ENCODE measurements at places on chromosomes 12 and 14. TPM values are rescaled to one million over a fixed set of nuclear protein-coding genes. Genes with fewer than 3 reads are reported as not detected.

DNA sequence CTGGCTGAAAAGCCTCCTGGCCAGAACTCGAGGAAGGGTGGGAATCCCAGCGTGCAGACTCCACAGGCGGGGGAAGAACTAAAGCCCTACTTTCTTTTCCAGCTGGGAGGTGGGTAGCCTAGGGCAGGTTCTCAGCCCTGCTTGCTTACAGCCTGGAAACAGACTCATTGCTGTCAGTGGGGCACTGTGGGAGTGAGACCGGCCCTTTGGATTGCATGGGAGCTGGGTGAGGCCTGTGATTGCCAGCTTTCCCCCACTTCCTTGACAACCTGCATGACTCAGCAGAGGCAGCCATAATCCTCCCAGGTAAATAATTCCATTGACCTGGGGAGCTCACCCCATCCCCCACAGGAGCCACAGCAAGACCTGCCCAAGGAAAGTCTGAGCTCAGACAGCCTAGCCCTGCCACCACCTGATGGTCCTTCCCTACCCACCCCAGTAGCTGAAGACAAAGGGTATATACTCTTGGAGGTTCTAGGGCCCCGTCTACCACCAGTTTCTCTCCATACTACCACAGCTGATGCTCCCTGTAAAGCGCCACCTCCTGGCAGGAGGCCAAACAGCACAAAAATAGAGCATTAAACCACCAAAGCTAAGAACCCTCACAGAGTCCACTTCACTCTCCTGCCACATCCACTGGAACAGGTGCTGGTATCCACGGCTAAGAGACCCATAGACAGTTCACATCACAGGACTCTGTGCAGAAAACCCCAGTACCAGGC is 294.1 kb downstream of the SEC23A start:
- H3K4me3 ChIP-seq: no peak overlapping the region
- H3K27me3 ChIP-seq: no peaks in the 10 kb centered on the region
- DNase-seq: peak; percentile 20
- H3K27ac ChIP-seq: no peak overlapping the region

- no peak overlapping the region for H3K27ac ChIP-seq
- peaks cover 40% of the 10 kb centered on the region for H3K36me3 ChIP-seq
- H3K4me3 ChIP-seq: no peak overlapping the region
Measured at GRCh38 chr12:89436062-89436461, 83.8 kb upstream of the DUSP6 start.

- no peaks in the 10 kb centered on the region for H3K4me1 ChIP-seq
- no peak for DNase-seq
- H3K27ac ChIP-seq: no peak overlapping the region
- H3K36me3 ChIP-seq: no peaks in the 10 kb centered on the region
- H3K27me3 ChIP-seq: peaks cover 13% of the 10 kb centered on the region
Measured at GRCh38 chr12:10184261-10184843, 5.5 kb downstream of the TMEM52B start.

DNA sequence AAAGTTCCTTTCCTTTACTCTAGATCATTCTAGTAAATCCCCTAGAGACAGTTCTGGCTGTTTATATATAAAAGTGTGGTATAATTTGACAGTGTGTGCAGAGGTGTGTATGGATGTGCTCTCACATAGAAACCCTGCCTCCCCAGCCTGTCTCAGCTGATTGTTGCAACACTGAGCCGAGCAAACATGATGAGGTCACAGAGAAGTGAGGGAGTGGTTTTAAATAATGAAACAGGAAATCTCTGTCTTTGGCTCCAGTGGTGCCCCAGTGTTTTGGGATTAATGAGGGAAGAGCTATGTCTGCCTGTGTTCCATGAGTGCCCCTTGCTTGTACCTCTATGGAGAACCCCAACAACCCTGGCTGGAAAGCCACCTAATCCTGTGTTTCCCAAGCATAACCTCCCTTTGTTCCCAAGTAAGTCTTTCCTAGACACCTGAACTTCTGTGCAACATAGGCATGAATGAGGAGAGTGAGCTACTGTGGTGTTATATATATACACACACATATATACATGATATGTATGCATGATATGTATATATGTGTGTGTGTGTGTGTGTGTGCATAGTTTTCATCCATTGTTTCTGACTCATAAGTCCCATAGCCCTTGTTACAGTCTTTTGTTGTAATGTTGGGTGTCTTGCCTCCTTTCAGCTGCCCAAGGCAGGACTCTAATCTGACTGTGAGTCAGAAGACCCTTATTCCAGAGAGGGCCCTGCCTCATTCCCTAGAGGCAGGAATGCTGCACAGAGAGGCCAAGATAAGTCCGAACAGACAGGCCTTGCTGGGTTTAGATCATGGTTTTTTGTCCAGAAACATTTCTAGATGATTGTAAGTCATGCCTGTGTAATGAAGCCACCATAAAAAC is 18.0 kb downstream of the TRAF3 start:
- H3K4me1 ChIP-seq: peaks cover 52% of the 10 kb centered on the region
- DNase-seq: peak; percentile 59
- peaks cover 42% of the 10 kb centered on the region for H3K36me3 ChIP-seq
- peak overlapping the region; percentile 76 for H3K27ac ChIP-seq

DNA sequence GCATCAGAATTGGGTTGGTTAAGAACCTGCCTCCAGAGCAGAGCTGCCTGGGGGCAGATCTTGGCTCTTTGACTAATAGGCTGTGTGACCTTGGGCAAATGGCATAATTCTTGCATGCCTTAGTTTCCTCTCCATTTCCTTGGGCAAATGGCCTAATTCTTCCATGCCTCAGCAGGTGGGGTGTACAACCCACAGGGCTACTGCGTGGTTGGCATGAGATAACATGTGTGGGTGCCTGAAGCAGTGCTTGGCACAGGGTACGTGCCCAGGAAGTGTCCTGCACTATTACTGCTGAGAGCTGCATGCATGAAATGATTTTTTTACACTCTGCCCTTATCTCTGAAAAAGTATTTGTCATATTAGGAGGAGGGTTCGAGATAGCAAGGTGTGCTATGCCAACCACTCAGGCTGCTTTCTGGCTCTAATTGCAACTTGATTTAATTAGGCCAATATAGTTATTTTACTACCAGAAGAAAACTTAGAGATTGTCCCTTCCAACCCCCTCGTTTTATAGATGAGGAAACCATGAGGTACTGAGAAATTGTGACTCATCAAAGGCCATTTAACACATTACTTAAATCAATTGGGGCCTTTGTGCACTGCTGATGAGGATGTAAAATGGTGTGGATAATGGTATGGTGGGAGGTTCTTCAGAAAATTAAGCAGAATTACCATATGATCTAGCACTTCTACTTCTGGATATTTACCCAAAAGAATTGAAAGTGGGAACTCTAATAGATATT is 161.6 kb upstream of the HIF1A start:
- H3K27me3 ChIP-seq: no peaks in the 10 kb centered on the region
- peak; percentile 44 for DNase-seq
- H3K36me3 ChIP-seq: peaks cover 84% of the 10 kb centered on the region
- H3K4me1 ChIP-seq: peaks cover 93% of the 10 kb centered on the region

GRCh38 chr14:100381395-100382105 is 58.4 kb downstream of the SLC25A47 start:
- peaks cover 23% of the 10 kb centered on the region for H3K4me1 ChIP-seq
- no peak overlapping the region for H3K4me3 ChIP-seq
- no peak for DNase-seq
- H3K27me3 ChIP-seq: no peaks in the 10 kb centered on the region
- no peak overlapping the region for H3K27ac ChIP-seq

DNA sequence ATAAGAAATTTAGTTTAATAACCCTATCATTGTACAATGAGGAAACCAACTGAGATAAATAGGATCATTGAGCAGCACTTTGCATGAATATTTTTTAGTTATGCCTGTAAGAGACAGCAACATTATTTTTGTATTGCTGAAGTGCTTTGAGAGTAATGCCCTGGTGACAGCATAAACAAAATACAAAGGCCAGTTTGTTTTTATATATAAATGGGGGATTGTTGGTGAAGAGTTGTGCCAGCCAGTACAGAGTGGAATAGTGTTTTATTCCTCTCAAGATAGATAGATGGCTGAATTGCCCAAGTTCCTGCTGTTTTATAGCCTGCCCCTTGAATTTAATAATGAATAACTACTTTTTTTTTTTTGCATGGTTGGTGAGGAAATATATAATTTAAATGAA is 101.8 kb downstream of the CNTN1 start:
- H3K4me1 ChIP-seq: no peaks in the 10 kb centered on the region
- H3K27ac ChIP-seq: no peak overlapping the region
- no peaks in the 10 kb centered on the region for H3K36me3 ChIP-seq
- H3K27me3 ChIP-seq: no peaks in the 10 kb centered on the region

Gene TEP1
- 25.3 TPM for total RNA-seq

Gene CAPZA3
- not detected for total RNA-seq

Gene CACNB3
- total RNA-seq: 8.2 TPM

Gene BMP4
- total RNA-seq: not detected

Gene CLEC2D
- 240 TPM for total RNA-seq

DNA sequence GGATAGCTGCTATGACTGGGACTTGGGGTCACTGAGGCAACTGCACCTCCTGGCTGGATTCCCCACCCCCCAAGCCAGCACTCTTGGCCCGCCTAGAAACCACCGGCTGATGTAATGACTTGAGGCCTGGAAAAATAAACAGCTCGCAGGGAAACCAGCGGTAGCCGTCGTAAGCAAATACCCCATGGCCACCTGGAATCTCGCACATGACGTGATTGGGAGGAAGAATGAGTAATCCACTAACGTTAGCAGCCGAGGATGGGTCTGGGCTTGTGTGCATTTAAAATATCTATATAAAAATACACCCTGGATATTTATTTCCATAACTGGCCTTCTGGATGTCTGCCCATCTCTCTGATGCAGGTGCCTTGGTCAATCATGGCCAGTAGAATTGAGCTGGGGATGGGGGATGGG is 120.1 kb downstream of the SMOC1 start:
- peaks cover 7% of the 10 kb centered on the region for H3K27me3 ChIP-seq
- no peak overlapping the region for H3K4me3 ChIP-seq
- no peak for DNase-seq
- H3K27ac ChIP-seq: no peak overlapping the region

- no peaks in the 10 kb centered on the region for H3K36me3 ChIP-seq
- no peak for DNase-seq
- no peak overlapping the region for H3K4me3 ChIP-seq
- H3K4me1 ChIP-seq: no peaks in the 10 kb centered on the region
Measured at GRCh38 chr12:118582863-118583262, 206.5 kb downstream of the SUDS3 start.

Gene B4GALNT3
- 2.8 TPM for total RNA-seq

GRCh38 chr12:74890237-74890599 is 319.4 kb downstream of the KCNC2 start:
- H3K36me3 ChIP-seq: no peaks in the 10 kb centered on the region
- H3K27ac ChIP-seq: no peak overlapping the region
- H3K4me1 ChIP-seq: peaks cover 19% of the 10 kb centered on the region

GRCh38 chr12:43028826-43029225 is 439.3 kb upstream of the PRICKLE1 start:
- H3K36me3 ChIP-seq: no peaks in the 10 kb centered on the region
- no peak for DNase-seq
- H3K4me1 ChIP-seq: no peaks in the 10 kb centered on the region
- H3K27me3 ChIP-seq: no peaks in the 10 kb centered on the region
- no peak overlapping the region for H3K27ac ChIP-seq
- no peak overlapping the region for H3K4me3 ChIP-seq

- no peak overlapping the region for H3K27ac ChIP-seq
- no peak overlapping the region for H3K4me3 ChIP-seq
- no peaks in the 10 kb centered on the region for H3K36me3 ChIP-seq
Measured at GRCh38 chr12:53330671-53331070, 5.5 kb downstream of the SP7 start.

Gene AKAP5
- 1.6 TPM for total RNA-seq

Gene RPGRIP1
- total RNA-seq: not detected

Gene OR11H6
- not detected for total RNA-seq

DNA sequence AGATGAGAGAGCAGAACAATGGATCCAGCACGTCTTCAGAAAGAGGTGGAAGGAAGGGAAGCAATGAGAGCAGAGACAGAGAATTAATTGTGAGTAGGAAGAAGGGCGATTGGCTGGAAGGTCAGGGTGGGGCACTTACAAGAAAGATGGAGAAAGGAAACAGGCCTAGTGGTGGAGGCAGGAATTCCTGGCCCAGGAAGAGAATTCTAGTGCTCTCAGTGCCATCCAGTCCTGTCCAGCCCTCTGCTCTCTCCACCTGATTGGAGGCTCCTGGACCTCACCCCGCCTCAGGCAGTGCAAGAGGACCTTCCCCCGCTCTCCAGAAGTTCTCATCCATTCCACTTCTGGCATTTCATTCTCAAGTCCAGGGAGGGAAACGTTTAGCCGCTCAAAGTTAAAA is 43.0 kb downstream of the NGB start:
- DNase-seq: no peak
- H3K36me3 ChIP-seq: no peaks in the 10 kb centered on the region
- no peak overlapping the region for H3K27ac ChIP-seq
- no peaks in the 10 kb centered on the region for H3K27me3 ChIP-seq
- H3K4me1 ChIP-seq: no peaks in the 10 kb centered on the region
- H3K4me3 ChIP-seq: no peak overlapping the region

DNA sequence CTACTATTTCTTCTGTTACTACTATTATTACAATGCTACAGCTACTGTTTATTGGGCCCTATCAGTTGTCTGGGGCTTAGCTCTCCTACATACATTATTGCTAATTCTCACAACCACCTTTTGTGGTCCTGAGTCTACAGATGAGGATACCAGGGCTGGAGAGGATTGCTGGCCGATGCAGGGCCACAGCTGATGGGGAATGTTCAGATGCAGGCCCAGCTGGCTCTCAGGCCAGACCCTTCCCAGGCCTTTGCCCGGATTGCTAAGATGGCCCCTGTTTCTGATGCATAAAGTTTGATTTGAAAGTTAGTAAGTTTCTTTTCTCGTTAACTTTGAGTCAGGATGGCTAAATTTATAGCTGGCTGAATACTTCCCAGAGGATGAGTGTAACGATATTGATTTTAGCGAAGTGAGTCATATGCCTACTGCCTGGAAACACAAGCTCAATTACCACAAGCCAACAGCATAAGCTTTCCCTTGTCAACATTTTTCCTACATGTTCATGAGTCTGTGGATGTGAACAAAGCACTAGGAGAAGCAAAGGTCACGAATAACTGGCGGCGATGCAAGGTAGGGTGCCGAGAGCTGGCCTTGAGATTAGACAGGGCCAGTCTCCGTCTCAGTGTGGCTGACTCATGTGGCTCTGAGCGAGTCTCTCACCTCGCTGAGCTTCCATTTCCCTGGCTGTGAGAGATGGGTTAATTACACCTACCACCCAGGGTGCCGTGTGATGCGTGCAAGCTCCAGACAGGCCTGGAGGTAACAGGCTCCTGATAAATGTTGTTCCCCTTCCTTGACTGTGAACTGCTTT is 111.0 kb downstream of the BEGAIN start:
- no peaks in the 10 kb centered on the region for H3K4me1 ChIP-seq
- H3K4me3 ChIP-seq: no peak overlapping the region
- DNase-seq: no peak
- no peak overlapping the region for H3K27ac ChIP-seq

DNA sequence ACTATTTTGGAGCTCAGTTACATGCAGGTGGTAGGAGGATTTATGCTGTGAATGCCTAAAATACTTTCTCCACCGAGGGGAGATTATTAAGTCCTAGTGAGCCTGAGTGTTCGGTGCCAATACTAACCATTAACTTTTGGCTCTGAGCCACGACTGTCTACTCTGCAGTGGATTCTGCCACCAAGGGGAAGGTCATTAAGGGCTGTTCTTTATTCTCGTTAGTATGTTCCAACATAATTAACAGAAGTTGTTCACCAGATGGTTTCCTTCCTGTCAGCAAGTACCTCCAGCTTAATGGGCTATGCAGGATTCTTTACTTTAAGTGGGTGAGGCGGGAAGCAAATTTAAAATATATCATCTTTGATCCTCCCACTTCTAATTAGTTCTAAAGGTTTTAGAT is 326.3 kb downstream of the BMP4 start:
- no peak overlapping the region for H3K4me3 ChIP-seq
- no peaks in the 10 kb centered on the region for H3K4me1 ChIP-seq
- DNase-seq: no peak

GRCh38 chr14:89750908-89751392 is 203.6 kb downstream of the EFCAB11 start:
- peaks cover 25% of the 10 kb centered on the region for H3K4me1 ChIP-seq
- no peaks in the 10 kb centered on the region for H3K27me3 ChIP-seq
- peak overlapping the region; percentile 14 for H3K27ac ChIP-seq
- DNase-seq: peak; percentile 55
